Right cardiac atrium (tissue), 5 donors: ENCODE measurements at places on chromosomes 13 and 19. TPM values are rescaled to one million over a fixed set of nuclear protein-coding genes. Genes with fewer than 3 reads are reported as not detected.

Gene LIM2
- not detected for total RNA-seq

Gene FXYD1
- total RNA-seq, result 514 TPM

Gene LHB
- not detected for total RNA-seq

Gene JSRP1
- not detected for total RNA-seq

Gene TUBA3C
- not detected for total RNA-seq

Gene CEACAM21
- total RNA-seq, result 1.6 TPM

DNA sequence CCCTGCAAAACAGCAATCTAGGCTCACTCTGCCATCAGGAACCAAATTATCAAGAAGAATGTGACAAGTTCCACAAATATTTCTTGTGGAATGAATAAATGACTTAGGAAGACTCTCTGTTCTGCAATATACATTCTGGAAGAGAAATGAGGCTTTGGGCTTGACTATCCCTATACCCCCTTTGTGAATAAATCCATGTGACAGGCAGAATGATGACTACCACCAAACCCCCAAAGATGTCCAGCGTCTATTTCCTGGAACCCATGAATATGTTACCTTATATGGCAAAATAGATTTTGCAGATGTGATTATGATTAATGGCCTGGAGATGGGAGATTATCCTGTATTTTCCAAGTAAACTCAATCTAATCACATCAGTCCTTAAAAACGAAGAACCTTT, 139.3 kb downstream of the ENOX1 start:
- no peak for DNase-seq

DNA sequence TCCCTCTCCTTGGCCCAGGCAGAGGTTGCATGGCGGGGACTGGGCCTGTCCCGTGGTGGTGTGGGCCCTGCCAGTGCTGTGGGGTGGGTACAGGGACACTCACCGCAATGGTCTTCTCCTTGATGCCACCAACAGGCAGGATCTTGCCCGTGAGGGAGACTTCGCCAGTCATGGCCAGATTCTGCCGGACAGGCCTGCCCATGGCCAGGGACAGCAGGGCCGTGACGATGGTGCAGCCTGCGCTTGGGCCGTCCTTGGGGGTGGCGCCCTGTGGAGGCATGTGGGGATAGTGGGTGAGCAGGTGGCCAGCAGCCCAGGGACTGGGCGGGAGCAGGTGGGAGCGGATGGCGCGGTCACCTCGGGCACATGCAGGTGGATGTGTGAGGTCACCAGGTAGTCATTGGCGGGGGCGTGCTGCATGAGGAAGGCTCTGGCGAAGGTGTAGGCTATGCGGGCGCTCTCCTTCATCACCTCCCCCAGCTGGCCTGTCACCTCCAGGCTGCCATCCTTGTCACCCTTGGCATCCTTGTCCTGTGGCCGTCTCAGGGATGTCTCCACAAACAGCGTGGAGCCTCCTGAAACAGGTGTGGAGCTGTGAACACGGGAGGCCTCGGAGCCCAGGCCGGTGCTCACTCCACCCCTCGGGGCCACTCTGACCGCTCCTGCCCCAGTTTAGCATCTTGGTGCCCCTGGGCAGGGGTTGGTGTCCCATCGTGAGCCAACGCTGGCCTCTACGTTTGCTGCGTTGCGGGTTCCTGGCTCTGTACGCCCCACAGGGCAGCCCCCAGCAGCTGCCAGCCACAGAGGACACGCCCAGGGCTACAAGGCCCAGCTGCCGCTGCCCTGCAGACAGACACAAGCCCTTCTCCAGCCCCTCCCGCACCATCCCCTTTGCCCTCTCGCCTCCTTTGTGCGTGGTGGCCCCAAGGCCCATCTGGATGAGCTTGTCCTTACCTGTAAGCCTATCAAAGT, 3.4 kb downstream of the RPL36 start:
- DNase-seq, result peak; percentile 64

DNA sequence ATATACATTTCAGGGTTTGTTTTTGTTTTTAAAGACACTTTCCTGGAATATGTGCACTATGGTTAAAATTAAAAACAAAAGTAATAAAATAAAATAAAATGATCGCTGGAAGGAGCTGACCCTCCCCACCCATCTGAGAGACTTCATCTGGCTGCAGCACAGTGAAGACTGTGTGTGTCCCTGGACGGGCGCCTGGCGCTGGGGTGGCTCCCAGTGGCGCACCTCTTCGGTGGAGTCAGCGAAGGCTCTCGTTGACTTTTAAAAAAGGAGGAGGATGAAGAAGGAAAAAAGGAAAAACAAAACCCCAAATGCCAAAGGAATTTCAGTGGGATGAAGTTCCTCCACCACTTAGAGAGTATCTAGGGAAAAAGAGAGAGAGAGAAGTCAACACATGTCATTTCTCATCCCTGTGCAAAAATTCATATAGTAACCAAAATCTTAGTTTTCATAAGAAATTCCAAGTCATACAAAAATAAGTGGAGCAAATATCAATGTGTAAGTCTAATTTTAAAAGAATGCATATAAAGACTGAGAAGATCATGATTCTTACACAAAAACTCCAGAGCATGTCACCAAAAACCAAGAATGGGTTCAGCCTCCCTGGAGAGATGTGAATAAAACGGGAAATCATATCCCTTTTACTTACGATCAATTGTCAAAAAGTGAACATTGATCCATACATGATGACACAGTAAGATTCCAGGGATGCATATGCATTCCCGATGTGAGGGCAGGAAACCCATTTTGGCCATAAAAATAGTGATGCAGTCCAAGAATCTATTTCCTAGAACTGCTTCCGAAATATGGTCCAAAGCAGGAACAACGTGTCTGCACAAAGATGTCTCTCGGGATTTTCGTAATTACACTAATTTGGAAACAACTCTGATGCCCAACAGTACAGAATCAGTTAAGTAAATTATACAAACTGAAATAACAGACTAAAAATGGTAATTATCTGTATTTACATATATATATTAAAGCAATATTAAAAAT, 123.8 kb downstream of the STK24 start:
- DNase-seq, result no peak

- DNase-seq, result peak; percentile 74
Observed at GRCh38 chr13:97434397-97435201, 630 bp downstream of the RAP2A start.

DNA sequence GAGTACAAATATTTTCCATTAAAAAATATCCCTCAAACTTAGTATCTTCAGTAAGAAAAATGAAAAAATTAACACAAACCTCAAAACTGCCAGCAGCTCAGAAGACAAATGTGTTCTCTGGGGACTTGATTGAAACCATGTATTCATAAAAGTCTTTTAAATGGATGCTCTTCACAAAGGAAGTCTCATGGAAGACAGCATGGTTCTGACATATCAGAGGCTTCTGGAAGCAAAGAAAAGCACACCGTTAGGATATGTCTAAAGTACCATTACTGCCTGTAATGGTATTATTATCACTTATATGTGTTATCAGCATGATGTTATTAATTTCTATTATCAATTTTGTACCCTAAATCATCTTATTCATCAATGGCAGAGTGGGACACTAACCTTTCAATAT, 302.8 kb downstream of the ENOX1 start:
- DNase-seq, result no peak

- DNase-seq, result no peak
Observed at GRCh38 chr19:54298357-54299125, 14.4 kb downstream of the LILRA5 start.

GRCh38 chr13:37068962-37069361, 9.5 kb upstream of the SUPT20H start:
- no peak for DNase-seq

DNA sequence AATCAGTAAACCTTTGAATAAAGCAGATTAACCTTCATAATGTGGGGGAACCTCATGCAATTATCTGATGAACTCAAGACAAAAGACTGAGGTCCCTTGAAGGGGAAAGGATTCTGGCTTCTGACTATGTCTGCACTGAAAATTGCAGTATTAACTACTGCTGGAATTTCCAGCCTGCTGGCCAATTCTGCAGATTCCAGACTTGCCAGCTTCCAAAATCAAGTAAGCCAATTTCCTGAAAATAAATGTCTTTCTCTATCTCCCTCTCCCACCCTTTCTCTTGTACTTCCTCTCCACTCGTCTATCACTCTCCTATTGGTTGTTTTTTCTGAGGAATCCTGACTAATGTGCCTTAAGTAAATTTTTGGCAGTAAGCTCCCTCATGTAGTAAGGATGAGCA, 1479.9 kb upstream of the PRR20A start:
- no peak for DNase-seq

DNA sequence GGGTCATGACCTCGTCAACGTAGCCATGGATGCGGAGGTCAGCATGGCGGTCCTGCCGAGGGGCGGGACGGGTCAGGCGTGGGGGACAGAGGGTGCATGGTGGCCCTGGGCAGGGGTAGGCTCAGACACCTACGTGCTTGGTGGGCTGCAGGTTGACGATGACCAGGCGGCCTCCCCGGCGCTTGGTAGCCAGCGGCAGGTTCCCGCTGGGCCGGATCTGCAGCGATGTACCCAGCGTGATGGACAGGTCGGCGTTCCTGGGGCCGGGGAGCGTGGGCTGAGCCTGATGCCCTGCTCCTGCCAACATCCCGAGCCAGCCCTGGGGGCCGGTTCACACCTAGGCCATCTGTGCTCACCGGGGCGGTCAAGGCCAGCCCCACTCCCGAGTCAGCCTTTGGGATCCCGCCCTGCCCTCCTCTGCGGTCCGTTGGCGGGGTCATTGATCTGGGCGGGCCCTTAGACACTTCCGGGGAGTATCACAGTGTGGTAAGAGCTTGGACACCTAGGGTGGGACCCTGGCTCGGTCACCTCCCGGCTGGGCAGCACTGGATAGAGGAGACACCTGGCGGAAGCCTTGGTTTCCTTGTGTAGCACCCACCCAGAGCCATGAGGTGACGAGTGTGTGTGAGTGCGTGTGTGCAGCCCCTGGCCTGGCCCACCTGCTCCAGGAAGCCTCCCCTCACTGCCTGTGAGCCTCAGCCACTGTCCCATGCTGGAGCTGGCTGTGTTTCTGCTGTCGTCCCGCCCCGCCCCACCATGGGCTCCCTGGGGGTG, 7.3 kb downstream of the SIRT6 start:
- DNase-seq, result no peak

- no peak for DNase-seq
Observed at GRCh38 chr19:310141-310651, 19.0 kb upstream of the PLPP2 start.

GRCh38 chr13:40102854-40103253, 447.4 kb downstream of the COG6 start:
- no peak for DNase-seq

DNA sequence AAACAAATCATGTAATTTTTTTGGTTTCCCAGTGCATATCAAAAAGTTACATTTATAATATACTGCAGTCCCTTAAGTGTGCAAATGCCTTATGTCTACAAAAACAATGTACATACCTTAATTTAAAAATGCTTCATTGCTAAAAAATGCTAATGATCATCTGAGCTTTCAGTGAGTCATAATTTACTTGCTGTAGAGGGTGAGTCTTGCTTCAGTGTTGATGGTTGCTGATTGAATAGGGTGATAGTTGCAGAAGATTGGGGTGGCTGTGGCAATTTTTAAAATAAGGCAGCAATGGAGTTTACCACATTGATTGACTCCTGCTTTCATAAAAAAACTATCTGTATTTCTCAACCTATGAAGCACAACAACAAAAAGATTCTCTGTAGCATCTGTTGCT, 613.9 kb downstream of the TBC1D4 start:
- no peak for DNase-seq

DNA sequence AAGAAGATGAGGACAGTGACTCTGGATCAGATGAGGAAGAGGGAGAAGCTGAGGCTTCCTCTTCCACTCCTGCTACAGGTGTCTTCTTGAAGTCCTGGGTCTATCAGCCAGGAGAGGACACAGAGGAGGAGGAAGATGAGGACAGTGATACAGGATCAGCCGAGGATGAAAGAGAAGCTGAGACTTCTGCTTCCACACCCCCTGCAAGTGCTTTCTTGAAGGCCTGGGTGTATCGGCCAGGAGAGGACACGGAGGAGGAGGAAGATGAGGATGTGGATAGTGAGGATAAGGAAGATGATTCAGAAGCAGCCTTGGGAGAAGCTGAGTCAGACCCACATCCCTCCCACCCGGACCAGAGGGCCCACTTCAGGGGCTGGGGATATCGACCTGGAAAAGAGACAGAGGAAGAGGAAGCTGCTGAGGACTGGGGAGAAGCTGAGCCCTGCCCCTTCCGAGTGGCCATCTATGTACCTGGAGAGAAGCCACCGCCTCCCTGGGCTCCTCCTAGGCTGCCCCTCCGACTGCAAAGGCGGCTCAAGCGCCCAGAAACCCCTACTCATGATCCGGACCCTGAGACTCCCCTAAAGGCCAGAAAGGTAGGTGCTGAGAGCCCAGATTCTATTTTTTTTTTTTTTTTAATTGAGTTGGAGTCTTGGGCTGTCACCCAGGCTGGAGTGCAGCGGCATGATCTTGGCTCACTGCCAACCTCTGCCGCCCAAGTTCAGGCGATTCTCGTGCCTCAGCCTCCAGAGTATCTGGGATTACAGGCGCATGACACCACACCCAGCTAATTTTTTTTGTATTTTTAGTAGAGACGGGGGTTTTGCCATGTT, 2.3 kb downstream of the PPP1R15A start:
- DNase-seq, result peak; percentile 74

DNA sequence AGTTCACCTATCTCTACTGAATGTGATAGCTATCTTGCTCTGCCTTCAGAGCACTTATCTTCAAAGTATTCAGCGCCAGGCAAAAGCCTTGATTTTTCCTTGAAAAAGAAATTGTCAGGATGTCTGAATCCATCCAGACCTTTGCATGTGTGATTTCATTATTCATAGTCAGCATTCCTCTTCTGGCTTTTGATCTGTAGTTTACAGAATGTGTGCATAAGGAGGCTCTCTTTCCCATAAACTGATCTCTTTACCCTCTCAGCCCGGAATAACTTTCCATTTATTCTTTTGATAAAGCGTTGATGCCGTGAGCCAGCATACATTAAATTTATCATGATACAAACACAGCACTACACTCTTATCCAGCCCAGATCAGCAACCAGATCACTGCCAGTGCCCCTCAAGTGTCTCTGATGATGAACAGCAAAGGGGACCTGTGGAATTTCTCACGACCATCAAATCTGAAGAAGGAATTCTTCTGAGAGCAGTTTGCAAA, 130.8 kb downstream of the DNAJC15 start:
- no peak for DNase-seq

- DNase-seq, result no peak
Observed at GRCh38 chr19:28296506-28296905, 916.4 kb downstream of the UQCRFS1 start.

GRCh38 chr13:32938314-32938713, 77.9 kb upstream of the KL start:
- DNase-seq, result no peak
